ENCODE measurements at places on chromosomes 6 and 20.

- DNase-seq = no peak
These were observed 71.2 kb upstream of the CCN6 start for GRCh38 chr6:111982681-111983080.

DNA sequence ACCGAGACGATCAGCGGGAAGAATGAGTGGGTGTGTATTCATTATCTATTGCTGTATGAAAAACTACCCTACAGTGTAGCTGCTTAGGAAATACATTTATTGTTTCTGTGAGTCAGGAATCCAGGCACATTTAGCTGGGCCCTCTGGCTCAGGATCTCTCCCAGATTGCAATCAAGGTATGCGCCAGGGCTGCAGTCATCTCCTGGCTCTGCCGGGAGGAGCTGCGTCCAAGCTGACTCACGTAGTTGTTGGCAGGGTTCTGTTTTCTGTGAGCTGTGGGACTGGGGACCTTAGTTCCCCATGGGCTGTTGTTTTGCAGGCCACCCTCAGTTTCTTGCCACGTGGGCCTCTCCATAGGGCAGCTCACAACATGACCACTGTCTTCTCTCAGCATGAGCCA, 68.2 kb upstream of the FUCA2 start:
- DNase-seq = no peak

DNA sequence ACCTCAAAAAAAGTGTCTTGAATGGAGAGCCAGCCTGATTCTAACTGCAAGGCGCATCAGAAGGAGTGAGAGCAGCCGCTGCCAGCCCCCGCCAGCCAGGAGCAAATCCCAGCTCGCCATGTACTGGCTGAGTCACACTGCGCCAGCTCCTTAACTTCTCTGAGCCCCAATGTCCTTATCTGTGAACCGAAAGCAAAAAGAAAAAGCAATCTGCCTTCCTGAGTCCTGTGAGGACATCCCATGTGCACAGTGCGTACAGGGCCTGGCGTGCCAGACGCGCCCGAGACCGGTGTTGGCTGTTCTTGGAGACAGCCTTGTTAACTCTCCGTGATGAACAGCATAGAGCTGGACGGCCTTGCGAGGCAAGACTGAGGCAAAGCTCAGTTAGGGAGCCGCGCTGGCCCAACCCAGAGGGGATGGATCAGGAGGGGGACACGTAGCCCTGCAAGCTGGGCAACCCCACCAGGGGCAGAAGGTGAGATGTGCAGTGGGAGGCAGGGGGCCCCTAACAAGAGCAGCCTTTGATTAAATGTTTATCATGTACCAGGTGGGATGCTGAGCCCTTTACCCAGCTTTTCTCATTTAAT, 122.7 kb downstream of the AGPAT4 start:
- DNase-seq = no peak

DNA sequence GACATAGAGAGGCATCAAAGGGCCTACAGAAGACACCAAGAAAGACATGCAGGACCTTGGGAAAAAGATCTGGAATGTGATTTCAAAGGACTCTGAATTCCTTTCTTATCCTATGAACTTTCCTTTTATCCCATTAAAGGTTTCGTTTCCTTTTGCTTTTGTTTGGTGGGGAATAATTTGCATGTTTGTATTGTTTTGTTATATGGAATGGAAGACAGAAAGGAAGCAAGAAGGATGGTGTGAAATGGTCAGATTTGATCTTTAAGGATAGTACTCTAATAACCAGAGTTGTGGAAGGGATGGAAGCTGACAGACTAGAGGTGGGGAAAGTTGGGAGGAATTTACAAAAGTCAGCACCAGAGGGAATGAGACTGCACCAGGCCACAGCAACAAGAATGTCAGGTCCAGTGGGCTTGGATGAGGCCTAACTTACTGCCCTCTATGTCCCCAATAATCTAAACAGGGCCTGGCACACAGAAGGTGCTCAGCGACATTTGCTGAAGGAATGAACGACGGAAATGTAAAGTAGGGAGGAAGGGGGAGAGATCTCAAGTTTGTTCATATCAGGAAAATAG, 173.7 kb downstream of the FOXA2 start:
- DNase-seq = no peak

- no peak for DNase-seq
These were observed 8.6 kb upstream of the TUBB2B start for GRCh38 chr6:3236005-3236404.

DNA sequence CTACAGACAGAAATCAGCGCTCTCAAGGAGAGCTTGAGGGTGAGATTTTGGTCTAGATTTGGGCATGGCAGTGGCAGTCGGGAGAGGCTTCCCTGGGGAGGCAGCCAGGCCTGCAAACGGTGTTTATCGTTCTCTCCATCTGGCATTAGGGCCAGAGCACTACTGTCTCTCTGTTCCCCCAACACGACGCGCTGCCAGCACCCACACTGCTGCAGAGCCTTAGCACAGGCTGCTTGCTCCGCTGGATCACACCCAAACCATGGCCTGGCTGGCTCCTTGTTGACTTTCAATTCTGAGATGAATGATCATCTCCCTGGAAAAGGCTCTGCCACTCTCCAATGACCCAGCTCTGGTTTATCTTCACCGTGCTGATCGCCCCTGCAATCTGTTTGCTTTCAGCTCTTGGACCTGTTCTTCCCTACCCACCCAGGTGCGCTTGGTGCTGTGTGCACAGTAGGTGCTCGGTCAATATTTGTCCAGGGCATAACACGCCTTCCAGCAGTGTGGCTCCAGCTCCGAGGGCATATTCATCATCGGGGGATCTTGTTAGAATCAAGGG, 106.1 kb downstream of the TFAP2C start:
- DNase-seq = no peak

GRCh38 chr6:25346064-25346463, 66.9 kb downstream of the CARMIL1 start:
- no peak for DNase-seq

DNA sequence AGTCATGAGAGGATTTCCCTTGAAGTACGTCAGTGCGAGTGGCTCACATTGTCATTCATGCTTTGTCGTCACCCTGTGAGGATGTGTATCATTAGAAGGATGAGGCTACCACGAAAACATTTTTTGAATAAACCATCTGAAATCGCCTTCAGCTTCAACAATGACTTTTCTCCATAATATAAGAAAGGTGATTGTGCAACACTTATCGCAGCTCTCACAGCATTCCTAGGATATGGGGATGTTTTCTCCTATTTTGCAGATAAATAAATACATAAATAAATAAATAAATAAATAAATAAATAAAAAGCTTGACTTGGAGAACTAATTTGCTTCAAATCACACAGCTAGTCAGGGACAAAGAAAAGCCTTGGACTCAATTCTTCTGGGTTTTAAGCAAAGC, 326.5 kb downstream of the FOXA2 start:
- no peak for DNase-seq

- no peak for DNase-seq
These were observed 74.7 kb downstream of the PTCHD4 start for GRCh38 chr6:48036316-48036715.
